ENCODE measurements at places on chromosomes 16 and 17.

GRCh38 chr17:48568499-48569239, 9.5 kb downstream of the HOXB4 start:
- DNase-seq, result no peak

- DNase-seq, result no peak
Observed at GRCh38 chr17:49277638-49278037, 47.1 kb upstream of the PHOSPHO1 start.

- no peak for DNase-seq
Observed at GRCh38 chr16:4517812-4518680, 20.5 kb downstream of the CDIP1 start.

DNA sequence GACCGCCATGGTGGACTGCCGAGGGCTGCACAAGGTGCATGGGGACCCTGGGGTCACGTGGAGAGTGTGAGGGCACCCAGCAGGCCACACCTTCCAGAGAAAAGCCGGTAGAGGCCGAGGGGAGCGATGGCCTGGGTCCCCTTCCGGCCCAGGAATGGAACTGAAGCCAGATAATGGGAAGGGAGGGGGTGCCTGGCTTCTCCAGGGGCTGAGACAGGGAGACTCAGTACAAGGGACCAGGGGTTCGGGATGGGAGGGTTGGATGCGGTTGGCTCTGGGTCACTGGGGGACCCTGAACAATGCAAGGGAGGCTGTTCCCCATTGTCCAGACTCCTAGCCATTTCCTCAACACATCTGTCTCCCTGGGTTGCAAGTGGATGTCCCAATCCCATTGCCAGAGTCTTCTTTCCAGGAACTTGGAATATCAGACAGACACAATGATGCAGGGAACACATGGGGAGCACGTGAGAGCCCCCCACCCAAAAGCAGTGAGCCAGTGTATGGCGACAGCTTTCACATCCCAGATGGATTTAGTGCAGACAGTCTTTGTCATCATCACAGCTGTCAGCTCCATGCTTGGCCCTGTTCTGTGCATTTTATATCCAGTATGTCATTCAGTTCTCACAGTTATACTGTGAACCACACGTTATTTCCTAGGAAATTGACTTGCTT, 23.6 kb upstream of the DNAI2 start:
- no peak for DNase-seq

- no peak for DNase-seq
Observed at GRCh38 chr16:54400261-54400660, 113.7 kb upstream of the IRX3 start.

DNA sequence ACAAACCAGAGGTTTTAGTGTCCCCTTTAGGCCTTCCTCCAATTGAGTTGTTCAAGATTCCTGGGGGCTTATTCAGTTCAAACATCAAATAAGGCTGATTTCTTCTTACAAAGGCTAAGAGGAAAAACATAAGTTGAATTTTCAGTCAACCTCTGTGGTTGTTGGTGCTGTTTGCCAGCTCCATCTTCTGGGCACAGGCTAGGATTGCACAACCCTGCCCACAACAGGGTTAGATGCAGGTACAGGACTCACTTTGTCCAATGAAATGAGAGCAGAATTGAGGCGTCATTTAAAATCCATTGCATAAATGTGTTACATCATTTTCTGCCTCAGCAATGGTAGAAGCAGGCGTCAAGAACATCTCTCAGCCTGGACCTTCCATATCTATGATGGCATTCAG, 173.3 kb downstream of the PMP22 start:
- DNase-seq, result no peak

DNA sequence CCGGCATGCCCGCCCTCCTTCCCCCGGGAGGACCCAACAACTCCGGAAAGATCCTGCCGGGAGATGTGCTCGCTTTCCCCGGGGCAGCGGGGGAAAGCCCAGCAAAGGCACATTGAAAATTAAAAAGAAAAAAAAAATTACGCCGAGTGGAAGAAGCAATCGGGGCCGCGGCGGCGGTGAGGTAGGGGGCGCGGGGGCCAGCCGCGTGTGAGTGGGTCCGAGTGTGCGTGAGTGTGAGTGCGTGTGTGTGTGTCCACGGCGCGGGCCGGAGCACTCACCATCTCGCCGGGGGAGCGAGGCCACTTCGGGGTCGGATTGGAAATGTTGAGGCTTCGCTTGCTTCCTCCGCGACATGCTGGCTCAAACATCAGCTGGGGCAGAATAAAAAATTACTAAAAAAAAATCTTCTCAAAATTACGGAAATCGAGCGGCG, at the start of gene SALL1:
TSS of gene SALL1 (minus strand) at position 383 of the 433 bp plus-strand sequence. CDS start at position 354, 29 bp downstream.
- no peak for DNase-seq

GRCh38 chr16:30628628-30629540, 18.7 kb upstream of the ZNF689 start:
- DNase-seq, result peak; percentile 90

- no peak for DNase-seq
Observed at GRCh38 chr16:85291302-85292148, 179.3 kb upstream of the CIBAR2 start.

- no peak for DNase-seq
Observed at GRCh38 chr16:84314373-84314772, 19.7 kb downstream of the WFDC1 start.

DNA sequence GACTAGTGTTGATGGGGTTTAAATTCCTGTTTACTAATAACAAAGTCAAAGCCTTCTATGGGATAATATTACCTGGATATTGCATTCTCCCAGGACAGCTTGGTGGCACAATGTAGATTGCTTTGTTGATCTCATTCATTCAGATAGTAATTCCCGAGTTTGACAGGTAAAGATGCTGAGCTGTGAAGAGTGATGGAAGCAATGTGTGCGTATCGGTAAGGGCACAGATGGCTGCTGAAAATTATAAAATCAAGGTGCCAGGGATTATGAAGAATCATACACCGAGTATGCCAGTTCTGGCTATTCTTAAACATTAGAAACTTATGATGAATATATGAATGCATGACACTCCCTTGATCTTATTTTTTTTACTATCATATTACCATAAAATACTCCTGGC, 100.6 kb upstream of the CNTNAP4 start:
- no peak for DNase-seq

DNA sequence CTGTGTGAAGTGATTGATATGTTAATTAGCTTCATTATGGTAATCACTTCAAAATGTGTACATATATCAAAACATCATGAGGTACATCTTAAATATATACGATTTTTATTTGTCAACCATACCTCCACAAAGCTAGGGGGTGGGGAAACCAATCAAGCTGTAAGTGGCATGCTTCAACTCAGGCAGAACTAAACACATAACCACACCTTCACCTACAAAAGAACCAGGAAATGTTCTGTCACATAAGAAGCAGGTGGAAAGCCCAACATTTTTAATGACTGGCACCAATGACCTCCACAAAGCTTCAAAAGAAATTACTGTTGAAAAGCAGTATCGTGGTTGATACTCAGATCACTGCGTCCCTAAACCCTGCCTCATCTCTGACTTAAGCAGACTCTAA, 867.7 kb upstream of the EEF2KMT start:
- no peak for DNase-seq

DNA sequence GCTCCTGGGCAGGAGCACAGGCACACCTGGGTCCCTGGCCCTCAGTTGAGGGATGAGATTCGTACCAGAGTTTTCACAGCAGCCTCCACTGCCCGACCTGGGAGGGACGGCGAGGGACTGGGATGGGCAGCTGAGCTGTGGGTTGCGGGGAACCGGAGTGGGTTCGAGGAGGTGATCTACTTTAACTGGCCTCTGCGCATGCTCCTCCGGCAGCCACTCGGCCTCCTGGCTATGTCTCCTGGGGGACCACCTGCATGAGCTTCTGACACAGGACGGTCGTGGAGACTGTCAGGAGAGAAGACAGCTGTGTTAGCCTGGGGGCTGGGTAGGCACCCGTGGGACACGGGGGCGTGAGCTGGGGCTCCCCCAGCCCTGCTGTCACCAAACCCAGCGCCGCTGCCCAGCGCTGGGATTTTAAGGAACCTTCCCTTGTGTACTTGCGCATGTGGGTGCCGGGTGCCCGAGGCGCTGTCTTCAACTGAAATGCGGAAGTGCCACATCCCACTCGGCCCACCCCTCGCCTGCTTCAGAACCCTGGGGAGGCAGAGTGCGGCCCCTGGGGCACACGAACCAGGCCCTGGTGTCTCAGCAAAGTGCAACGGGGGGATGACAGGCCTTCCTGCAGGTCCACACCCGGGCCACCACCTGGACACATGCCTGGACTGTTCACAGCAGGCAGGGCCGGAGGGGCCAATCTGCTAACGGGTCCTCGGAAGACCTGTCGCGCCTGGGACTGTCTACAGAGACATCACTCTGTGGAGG, 36.4 kb downstream of the SLC7A5 start:
- DNase-seq, result no peak

DNA sequence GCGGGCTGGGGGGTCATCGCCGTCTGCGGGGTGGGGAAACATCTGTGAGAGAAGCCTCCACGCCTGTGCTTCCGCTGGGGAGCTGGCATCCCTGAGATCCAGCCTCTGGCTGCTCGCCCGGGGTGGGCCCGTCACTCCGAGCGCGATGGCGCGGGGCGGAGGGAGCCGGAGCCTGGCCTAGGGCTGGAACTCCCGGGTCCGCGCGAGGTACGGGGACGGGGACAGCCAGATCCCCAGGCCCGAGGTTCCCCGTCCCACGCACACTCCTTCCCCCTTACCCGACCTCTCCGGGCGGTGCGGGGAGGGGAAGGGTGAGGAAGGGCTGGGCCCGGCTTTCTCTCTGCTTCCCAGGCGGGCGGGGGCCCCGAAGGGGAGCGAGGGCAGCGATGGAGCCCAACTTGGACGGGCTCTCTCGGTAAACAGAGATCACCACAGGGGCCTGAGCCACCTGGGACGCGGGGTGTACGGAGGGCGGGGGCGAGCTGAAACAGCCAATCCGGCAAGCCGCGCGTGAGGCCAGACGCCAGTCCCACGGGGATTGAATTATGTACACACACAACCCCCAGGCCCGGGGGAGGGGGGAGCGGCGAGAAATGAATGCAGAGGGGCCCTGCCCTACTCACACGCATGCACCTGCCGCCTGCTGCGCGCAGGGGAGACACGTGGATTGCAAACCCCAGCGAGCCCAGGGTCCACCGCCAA, at the start of gene SLC16A11:
TSS of gene SLC16A11 (minus strand) at position 596 of the 702 bp plus-strand sequence. CDS start at position 17, 579 bp downstream.
- no peak for DNase-seq

DNA sequence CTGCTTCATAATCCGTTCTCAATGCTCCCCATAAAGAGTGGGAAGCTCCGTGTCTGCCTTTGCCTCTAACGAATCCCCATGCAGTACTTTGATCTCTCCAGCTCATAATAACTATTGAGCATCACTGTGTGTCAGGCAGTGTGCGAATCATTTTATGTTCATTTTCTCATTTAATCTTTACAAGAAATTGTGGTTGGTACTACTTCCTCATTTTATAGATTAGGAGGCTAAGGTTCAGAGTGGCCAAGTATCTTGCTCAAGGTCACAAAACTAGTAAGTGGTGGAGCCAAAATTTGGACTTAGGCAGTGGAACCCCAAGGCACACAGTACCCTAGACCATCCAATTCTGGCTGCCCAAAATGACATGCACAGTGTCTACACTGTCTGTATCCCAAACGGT, 44.8 kb downstream of the ABCC12 start:
- DNase-seq, result no peak

DNA sequence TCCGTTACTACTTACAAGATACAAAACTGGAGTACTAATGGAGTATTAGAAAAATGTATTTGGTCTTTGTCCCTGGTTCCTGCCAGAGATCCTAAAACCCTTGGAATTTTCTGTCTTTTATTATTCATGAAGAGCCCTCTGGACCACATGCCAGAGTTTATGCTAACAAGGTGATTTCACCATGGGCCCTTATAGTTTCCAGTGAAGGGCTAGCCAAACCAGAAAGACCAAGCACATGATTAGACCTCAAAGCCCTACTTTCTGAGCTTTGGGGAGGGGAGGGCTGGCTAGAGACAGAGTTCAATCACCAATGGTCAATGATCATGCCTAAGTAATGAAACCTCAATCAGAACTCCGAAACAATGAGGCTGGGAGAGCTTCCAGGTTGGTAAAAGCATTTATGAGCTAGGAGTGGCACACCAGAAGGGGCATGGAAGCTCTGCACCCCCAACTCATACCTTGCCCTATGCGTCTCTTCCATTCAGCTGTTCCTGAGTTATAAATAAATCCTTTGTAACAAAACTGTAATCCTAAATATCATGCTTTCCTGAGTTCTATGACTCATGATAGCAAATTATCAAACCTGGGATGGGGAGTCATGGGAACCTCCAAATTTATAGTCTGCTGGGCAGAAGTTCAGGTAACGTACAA, 10.4 kb downstream of the DCUN1D3 start:
- no peak for DNase-seq

GRCh38 chr17:79563237-79564013, 47.4 kb downstream of the RBFOX3 start:
- no peak for DNase-seq

DNA sequence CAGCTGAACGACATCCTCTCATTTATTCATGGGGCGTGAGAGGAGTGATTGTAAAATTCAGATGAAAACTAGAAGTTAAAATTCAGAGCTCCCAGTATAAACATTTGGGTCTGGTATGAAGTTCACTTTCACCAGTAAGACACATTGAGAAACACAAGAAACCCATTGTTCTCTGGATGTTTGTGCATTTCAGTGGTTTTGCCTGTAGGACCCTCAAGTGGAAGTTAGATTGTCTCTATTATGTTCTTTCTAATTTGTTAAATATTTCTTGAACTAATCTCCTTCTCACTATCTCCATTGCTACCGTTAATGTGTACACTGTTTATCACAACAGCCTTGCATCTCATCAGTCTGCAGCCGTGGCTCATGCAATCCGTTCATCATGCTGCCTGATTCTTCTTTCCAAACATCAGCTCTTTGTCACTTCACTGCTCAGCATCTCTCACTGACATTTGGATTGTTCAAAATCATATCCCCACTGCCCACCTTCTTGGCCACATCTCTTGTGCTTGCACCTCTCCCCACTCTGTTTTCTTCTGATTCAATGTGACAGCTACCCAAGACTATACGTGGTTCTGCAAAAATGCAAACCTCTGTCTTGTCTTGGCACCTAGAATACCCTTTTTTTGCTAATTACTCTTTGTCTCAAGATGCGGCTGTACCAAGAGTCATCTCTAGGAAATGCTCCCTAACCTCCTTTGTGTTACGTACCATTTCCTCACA, 49.5 kb downstream of the HLF start:
- no peak for DNase-seq

GRCh38 chr16:84780544-84781376, 39.0 kb upstream of the CRISPLD2 start:
- DNase-seq, result no peak

- DNase-seq, result peak; percentile 66
Observed at GRCh38 chr16:87874639-87875427, 5.5 kb upstream of the SLC7A5 start.

- no peak for DNase-seq
Observed at GRCh38 chr17:49045376-49045775, 48.2 kb downstream of the IGF2BP1 start.

- DNase-seq, result no peak
Observed at GRCh38 chr17:44826123-44826790, 3.8 kb downstream of the GJC1 start.

DNA sequence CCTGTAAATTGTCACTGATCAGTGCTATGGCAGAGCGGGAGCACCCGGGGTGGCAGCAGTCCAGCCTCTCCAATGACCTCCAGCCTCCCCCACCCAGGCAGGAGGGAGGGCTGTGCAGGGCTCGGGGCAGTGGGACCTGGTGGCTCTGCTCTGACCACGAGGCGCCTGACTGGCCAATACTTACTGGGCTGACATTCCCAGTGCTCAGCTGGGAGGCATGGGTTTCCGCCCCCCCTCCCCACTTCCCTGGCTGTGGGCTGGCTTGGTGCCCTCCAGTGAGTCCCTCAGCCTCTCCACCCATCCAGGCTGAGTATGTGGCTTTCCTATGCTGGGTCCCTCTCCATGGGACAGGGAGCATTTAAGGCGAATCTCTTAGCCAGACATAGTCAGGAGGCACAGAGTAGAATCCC, 2.7 kb downstream of the SOCS3 start:
- no peak for DNase-seq
